HCT116 (cell line): ENCODE measurements at places on chromosomes 2 and 18. TPM values are rescaled to one million over a fixed set of nuclear protein-coding genes. Genes with fewer than 3 reads are reported as not detected.

- H3K27me3 ChIP-seq, result no peaks in the 10 kb centered on the region
- DNase-seq, result no peak
- H3K27ac ChIP-seq, result no peak overlapping the region
- H3K4me3 ChIP-seq, result no peak overlapping the region
- no peaks in the 10 kb centered on the region for H3K4me1 ChIP-seq
- no peaks in the 10 kb centered on the region for H3K36me3 ChIP-seq
Measured at GRCh38 chr2:145757503-145758246, 1237.8 kb upstream of the ZEB2 start.

The IL1A gene
- total RNA-seq, result 0.10 TPM

The GAREM2 gene
- 13.3 TPM for total RNA-seq

The TOGARAM2 gene
- total RNA-seq, result 0.76 TPM

The GPR75 gene
- total RNA-seq, result 1.2 TPM
